ENCODE measurements at places on chromosomes 3 and 15. TPM values are rescaled to one million over a fixed set of nuclear protein-coding genes. Genes with fewer than 3 reads are reported as not detected.

Gene CACNA2D2
- total RNA-seq, result 1.1 TPM

Gene CD200R1
- total RNA-seq, result 0.54 TPM

Gene CLEC3B
- total RNA-seq, result 12.9 TPM

Gene DHX30
- total RNA-seq, result 88.3 TPM

Gene GXYLT2
- 0.27 TPM for total RNA-seq

DNA sequence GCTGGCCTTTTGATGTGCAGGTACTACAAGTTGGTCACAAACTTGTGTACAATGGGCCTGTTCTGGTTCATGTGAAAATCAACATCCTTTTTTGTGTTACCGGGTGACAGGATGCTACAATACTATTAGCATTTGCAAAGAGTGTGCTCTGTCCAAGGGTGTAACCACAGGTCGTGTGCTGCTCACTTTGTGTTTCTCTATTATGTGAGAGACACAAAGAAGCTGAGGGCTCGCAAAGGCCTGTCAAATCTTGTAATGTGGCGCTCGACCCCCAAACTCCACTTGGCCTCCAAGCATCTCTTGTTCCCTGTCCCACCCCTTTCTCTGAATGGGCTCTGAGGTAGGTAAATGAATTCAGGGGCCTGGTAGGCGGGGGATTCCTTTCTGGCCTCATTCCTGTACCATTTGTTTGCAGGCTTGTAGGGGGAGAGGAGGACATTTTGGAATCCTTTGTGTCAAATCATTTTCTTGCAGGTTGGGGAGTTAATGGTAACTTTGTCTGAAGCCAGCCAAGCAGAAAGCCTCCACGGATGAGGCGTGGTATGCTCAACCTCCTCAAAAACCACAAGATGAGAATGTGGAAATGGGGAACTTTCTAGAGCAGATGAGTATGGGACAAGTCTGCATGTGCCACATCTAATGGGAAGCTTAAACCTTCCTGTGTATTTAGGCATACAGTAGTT lies 109.1 kb downstream of the OPA1 start:
- DNase-seq, result no peak

DNA sequence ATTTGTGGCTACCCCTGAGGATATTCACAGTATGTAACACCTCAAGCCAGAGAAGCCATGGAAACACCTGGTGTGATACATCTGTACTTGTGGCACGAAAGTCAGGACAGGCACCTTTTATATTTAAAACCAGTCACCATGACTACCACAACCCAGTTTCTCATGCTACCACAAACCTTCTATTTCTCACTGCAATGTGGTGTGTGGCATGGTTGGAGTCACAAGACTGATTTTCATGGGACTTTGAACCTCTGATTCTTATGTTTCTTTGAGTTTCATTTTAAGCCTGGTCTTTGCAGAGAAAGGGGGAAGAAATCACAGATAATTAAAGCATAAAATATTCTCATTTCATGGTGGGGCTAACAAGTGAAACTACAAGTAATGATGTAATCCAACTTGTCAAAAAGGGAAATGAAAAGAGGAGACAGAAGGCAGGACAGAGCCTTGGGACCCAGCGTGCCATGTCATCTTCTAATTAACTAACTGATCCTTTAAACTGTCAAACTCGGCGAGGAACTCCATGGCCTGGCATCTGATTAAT lies 175.9 kb downstream of the PDZRN3 start:
- no peak for DNase-seq

GRCh38 chr3:74059301-74059922 lies 434.7 kb upstream of the PDZRN3 start:
- DNase-seq, result no peak

DNA sequence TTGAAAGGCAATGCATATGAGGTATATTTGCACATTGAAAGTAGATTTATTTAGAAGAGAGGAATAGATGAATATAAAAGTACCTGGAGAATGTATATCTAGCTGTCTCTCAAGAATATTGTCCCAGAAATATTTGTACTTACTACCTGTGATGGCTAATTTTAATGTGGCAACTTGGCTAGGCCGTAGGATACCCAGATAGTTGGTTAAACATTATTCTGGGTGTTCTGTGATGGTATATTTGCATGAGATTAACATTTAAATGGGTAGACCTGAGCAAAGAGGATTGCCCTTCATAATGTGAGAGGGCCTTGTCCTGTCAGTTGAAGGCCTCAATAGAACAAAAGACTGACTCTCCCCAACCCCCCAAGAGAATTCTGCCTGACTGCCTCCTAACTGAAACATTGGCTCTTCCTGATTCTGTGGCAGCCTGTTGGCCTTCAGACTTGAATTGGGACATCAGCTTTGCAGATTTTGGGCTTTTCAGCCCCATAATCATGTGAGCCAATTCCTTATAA lies 69.4 kb upstream of the FILIP1L start:
- DNase-seq, result no peak

GRCh38 chr3:183933160-183933559 lies 48.5 kb upstream of the PARL start:
- DNase-seq, result no peak

DNA sequence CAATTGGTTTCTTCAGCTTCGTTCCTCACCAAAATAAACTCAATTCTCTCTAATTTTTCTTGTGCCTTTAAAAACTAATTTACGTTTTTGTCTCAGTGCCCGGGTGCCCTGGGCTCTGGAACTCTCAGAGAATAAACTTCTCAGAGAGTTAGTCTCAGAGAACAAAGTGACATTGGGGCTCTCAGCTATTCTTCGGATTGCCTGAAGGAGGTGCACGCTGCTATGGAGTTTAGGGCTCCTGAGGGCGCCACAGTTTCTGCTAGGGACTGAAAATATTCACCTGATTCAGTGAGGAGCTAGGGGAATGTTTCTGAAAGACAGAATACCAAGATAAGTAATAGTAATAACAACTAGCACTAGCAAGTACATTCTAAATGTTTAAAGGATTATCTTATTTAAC lies 22.7 kb downstream of the ZIC4 start:
- no peak for DNase-seq

DNA sequence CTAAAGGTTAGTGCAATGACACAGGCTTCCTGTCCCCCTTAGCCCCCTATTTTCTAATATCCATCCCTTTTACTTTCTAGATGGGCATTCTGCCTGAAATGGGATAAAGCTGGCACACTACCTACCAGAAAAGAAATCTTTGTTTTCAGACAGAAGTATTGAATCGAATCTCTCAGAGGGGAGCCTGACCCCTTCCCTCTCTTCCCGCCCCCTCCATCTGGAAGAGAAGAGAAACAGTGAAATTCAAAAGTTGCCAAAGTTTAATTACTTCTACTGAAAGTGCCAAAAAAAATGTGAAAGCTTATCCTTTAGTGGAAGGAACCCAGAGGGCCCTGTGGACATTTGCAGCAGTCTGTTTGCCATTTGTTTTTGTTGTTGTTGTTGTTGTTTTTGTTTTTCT lies 523.8 kb downstream of the AGBL1 start:
- no peak for DNase-seq

GRCh38 chr3:8558645-8559044 lies 57.0 kb downstream of the LMCD1 start:
- DNase-seq, result no peak

- DNase-seq, result no peak
These were observed 476.7 kb upstream of the CBLB start for GRCh38 chr3:106345353-106346027.

DNA sequence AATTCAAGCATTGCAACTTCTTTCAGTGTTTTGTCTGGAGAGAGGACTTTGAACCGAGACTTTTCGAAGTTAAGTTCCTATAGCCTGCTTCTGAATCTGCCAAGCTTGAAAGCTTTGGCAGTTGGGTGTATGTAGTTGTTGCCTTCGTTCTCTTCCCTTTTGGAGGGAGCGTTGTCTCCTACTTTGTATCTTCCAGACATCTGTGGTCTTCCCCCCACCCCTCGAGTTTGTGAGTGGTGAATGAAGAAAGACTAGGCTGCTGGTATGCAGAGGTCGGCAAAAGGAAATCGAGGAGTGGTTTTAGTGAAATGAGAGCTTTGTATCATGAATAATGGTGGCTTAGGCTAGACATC lies 1.3 kb downstream of the CTNNB1 start:
- peak; percentile 21 for DNase-seq

DNA sequence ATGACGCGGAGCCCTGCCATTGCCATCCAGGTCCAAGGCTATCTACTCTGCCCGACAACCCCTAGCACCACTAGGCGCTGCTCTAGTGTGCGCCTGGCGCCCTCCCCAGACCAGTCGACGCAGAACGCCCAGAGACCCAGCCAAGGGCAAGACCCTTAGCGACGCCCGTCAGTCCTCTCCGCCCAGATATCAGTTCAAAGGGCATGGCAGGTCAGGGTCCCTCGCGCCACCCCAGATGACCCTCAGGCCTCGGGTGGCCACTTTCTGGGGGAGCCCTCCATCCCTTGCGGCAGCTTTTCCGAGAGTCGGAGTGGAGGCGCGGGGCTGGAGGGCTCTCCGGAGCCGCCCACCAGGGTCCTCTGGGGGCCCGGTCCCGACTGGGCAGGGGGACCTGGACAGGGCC lies 371 bp upstream of the CLSTN2 start:
- DNase-seq, result peak; percentile 71

DNA sequence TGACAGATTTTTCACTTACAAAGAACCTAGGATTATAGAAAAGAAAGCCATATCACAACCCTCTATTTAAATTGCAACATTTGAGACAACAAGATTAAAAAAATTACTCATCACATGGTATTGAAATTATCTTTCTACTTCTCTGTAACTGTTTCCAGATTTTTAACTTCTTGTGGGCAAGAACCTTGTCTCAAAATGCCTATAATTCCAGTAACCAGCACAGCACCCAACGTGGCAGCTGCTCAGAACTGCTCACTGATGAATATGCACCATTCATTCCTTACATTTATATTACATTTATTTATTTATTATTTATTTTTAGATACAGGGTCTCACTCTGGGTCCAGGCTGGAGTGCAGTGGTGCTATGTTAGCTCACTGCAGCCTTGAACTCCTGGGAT lies 216.1 kb downstream of the THRB start:
- DNase-seq, result no peak

DNA sequence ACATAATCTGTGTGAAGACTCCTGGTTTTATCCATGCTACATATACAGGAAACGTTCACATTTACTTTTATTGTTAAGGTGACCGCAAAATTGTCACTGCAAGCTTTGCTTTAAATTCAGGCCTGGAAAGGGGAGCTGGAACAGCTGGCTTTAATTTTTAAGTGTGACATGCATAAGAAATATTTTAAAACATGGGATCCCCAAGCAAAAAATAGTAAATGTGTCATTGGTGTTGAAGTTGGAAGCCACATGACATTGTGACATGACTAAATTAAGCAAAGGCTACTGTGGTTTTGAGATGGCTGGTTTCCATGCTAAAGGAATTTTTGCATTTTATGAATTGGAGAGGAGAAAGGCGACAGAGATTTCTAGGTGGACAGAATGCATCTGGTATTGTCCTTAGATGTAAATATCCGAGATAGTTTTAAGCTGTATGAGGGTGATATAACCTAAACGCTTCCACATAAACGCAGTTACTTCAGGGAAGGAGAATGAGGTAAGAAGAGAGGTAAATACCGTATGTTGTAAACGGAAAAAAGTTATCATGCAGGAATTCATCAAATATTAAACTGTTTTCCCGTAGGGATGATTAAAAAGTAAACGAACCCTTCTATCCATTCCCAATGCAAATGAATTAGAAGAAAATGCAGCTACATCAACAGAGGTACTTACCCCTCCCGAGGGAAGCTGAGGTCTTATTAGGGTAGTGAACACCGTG lies 927 bp upstream of the FYTTD1 start:
- no peak for DNase-seq
